Fibroblast of lung (primary cell): ENCODE measurements at places on chromosomes 12 and 14.

DNA sequence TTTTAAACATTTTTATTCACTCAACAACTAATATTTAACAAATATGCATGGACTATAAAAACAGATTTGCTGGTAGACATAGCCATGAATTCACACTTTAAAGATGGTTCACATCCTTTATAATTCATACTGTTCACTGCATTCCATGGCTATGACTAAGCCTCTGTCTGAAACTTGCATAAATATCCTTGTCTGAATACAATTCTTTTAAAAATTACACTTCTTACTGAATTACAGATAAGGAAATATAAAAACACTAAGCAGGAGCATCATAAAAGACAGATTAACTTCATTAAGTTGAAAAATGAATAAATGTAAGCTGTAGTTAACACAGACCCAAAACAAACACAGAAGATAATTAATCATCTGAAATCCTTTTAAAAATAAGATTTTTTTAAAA is 53.8 kb downstream of the GXYLT1 start:
- DNase-seq, result peak; percentile 90

DNA sequence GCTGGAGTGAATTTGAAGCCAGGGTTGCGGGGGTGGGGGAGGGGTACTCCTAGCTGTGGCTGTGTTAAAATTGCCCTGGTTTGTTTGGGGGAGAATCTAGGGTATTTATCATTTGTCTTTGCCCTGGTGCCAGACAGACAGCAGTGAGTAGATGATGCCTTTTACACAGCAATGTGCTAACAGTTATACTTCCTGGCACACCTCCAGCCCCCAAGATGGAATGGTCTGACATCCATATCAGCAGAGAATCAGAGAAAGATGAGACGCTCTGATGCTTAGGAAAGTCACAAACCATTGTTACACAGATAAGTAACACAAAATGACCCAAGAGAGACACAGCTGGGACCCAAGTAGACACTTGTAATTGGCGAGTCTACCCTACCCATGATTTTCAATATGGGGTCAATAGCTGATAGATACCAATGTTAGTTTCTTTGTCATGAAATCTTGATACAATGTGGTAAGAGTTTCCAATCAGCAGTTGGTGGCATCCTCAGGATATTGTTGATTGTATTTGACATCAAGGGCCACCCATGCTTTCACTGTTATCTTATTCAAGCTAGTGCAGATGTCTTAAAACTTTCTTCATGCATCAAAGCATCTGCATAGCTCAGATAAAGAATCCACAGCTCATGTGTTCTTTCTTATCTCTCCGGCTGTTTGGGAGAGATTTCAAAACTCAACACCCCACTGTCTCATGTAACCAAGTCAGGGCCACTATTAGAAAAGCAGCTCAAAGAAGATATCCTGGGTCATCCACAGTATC is 2.6 kb upstream of the PRKAB1 start:
- DNase-seq, result no peak

DNA sequence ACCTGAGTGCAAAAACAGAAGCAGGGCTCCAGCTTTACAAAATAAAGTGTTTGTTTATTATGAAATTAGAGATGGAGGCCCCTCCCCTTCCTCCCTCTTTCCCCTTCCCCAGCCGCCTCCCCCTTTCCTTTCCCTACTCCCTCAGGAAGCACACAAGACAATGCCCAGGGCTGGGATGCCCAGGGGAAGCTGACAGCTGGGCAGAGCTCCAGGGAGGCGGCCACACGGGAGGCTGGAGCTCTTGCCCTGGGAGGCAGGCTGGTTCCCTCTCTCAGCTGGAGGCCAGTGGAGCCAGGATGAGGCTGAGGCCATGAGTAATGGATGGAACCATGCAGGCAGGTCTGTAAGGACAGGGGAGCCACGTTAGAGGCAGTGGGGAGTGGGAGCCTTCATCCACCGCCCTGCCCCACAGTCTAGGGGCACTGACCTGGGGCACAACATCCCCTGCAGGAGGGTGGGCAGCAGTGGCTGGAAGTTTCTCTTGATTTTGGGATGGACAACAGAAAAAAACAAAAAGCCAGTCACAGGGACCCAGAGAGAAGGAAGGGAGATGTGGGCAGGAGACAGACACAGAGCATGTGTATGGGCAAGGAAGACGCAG is 5.1 kb downstream of the PSMB11 start:
- no peak for DNase-seq

DNA sequence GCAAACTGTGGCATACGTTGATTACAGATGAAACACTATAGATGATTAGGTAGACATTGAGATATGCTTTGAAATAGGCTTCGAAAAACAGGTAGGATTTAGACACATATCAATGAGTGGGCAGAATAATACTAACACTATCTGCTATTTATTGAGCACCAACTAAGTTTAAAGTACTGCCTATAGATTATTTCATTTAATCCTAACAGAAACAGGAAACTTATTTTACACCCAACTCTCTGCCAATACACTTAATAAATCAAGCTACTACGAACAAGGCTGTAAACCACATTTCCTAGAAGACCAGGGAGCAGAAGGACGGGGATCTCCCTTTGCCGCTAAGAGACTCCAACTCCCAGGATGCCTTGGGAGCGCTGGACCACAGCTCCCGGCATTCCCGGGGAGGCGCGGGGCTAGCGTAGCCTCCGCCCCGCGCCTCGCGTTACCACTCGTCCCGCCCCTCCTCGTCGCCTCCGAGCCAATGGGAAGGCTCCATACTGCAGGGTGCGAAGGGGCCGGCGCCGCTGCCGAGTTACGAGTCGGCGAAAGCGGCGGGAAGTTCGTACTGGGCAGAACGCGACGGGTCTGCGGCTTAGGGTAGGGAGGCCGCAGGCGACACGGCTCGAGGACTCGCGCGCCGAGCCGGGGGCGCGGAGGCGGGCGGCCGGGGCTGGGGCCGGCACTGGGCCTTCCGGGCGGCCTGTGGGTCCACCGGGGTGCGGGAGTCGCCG is at the start of gene VRK1:
TSS of gene VRK1 (plus strand) at position 532 of the 731 bp plus-strand sequence. CDS start 36,090 bp downstream, outside the sequence.
- peak; percentile 94 for DNase-seq

GRCh38 chr14:82055515-82056115 is 522.0 kb upstream of the SEL1L start:
- no peak for DNase-seq

GRCh38 chr12:9708853-9709252 is 24.0 kb downstream of the CLECL1 start:
- DNase-seq, result no peak

DNA sequence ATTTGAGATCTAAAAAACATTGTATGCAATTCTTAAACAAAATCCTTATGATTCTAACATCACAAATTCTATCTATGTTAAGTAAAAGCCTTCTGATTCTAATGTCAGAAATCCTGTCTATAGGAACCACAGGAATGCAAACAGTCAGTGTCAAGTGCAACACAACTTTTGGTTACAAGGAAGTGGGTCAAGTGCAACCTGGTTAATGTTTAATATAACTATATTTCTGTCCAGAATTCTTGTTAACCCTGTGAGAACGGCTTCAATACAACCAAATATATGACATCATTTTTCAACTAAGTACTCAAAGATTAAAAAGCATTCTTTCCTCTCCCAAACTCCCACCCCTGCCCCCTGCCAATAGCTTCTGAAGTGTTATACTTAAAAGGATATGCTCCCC is 107.9 kb upstream of the PLEKHA5 start:
- DNase-seq, result peak; percentile 38

DNA sequence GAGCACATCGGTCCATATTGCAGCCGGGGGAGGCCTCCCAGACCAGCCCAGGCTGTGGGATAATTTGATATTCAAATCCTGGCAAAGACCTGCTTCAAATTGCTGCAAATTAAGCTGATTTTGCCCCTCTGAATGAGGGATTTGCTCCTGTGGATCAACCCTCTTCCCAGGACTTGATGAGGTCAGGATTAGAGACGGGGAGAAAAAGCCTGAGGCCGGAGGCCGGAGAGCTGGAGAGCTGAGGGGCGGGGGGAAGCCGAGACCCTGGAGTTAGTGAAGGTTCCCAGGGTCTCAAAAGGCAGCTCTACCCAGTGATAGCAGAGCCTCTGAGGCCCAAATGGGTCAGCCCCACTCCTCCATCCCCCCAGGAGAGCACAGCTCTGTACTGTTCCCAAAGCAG is 17.5 kb upstream of the VSX2 start:
- no peak for DNase-seq

- no peak for DNase-seq
These were observed 4.2 kb downstream of the TAMALIN start for GRCh38 chr12:52010692-52011601.

GRCh38 chr12:111428728-111429175 is 23.0 kb downstream of the SH2B3 start:
- DNase-seq, result no peak

DNA sequence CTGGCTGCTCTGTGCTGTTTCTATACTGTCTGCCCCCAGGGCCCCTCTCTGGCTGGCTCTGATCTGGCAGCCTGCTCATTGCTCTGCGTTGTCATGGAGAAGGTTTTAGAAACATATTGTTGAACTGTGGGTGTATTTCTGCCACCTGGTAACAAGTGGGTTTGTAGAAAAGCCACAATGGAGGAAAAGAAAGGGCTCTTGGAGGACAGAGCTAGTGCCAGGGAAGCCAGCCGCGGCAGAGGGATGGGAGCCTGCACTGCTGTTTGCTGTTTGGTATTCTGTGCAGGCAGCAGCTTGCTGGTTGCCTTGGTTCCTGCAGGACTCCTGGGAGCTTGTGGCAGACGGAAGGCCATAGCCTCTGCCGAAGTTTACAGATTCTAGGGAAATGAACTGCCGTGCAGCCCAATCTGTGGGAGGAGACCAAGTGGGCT is 15.1 kb downstream of the CCDC177 start:
- no peak for DNase-seq

DNA sequence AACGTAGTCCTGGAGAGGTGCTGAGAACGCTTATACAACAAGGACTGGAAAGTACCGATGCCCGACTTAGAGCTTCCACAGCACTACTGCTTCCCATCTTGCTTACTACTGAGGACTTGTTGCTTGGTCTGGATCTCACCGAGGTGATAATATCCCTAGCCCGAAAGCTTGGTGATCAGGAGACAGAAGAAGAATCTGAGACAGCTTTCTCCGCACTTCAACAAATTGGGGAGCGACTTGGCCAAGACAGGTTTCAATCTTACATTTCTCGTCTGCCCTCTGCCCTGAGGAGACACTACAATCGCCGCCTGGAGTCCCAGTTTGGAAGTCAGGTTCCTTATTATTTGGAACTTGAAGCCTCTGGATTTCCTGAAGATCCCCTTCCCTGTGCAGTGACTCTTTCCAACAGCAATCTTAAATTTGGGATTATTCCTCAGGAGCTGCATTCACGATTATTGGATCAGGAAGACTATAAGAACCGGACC is 1.1 kb downstream of the TOGARAM1 start:
- no peak for DNase-seq

GRCh38 chr14:75614179-75614578 is 35.8 kb downstream of the FLVCR2 start:
- DNase-seq, result no peak

DNA sequence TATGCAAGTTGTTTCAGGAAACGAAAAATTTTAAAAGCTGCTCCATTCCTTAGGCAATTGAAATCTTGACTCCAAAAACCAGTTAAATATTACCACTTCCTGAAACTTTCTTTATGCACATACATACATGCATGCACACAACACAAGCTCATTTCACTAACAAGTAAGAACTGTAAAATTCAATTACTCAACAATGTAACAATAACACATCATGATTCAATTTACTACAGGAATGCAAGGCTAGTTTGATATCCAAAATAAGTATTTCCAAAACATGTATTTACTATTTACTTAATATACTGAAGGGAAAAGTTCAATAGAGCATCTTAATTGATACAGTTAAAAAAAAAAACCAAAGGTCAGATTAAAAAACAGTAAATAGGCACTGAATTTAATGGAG is 19.6 kb downstream of the NAP1L1 start:
- DNase-seq, result no peak

DNA sequence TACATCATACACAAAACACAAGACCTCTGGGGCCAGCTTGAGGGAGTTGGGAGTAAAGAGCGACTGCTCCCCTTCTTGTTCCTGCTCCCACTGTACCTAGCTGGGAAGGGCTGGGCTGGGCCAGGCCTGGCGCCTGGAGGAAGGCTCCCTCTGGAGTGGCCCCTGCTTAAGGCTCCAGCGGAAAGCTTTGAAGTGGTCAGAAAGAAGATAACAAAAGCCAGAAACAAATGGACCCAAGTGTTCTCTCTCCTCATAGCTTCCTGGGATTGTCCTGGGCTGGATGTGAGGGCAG is 25.3 kb downstream of the PRPF40B start:
- DNase-seq, result no peak

GRCh38 chr12:111120578-111120977 is 200.2 kb upstream of the MYL2 start:
- no peak for DNase-seq

GRCh38 chr12:104495786-104496185 is 39.0 kb downstream of the CHST11 start:
- DNase-seq, result no peak

DNA sequence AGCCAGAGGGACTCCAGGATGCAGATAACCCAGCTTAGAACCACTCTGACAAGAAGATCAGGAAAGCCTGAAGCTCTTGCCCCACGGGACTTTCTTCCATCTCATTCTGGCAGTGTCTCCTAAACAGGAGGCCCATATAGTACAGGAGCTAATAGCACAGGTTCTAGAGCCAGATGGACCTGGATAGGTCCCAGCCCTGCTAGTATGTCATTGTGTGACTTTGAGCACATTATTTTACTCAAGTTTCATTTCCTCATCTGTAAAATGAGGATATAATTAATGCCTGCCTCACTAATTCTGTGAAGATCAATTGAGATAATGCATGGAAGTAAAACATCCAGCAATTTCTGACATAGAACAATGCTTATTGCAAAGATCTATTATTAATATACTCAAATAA is 66.5 kb upstream of the GZMB start:
- DNase-seq, result no peak

- DNase-seq, result no peak
These were observed 36.3 kb upstream of the WDR89 start for GRCh38 chr14:63677891-63678379.

GRCh38 chr12:94148739-94149118 is 352 bp downstream of the PLXNC1 start:
- DNase-seq, result no peak

- peak; percentile 66 for DNase-seq
These were observed 41.3 kb downstream of the MED13L start for GRCh38 chr12:116236148-116236731.

GRCh38 chr12:46354802-46355199 is 17.8 kb downstream of the SLC38A2 start:
- DNase-seq, result no peak

GRCh38 chr12:18811273-18811672 is 73.4 kb downstream of the CAPZA3 start:
- peak; percentile 55 for DNase-seq

GRCh38 chr14:94284221-94284620 is 8.8 kb downstream of the SERPINA10 start:
- DNase-seq, result no peak

DNA sequence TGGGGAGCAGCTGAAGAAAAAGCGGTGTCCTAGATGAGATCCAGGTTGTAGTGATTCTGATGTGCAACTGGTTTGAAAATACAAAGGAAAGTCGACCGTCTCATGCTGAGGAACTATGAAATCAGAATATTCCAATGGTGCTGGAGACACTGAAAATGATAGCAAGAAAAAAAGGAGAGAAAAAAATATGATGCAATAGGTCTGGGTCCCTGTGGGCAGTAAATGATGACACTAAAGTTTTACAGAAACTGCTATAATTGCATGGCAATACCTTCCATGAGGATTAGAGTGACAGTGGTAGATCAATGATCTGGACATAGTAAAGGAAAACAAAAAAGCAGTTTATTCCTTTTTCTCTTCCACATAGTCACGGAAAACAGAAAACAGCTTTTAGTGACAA is 2.3 kb downstream of the PYM1 start:
- DNase-seq, result no peak

GRCh38 chr14:64681796-64682710 is 22.2 kb upstream of the PLEKHG3 start:
- peak; percentile 79 for DNase-seq

GRCh38 chr14:100149851-100150611 is 9.4 kb downstream of the DEGS2 start:
- DNase-seq, result no peak
